Ascending aorta (tissue), 2 donors: ENCODE measurements at places on chromosomes 6 and 20. TPM values are rescaled to one million over a fixed set of nuclear protein-coding genes. Genes with fewer than 3 reads are reported as not detected.

The PROKR2 gene
- total RNA-seq, result not detected

The BMP5 gene
- not detected for total RNA-seq

The TFAP2D gene
- not detected for total RNA-seq

GRCh38 chr6:105592329-105592728 is 189.4 kb upstream of the PREP start:
- no peak for DNase-seq

GRCh38 chr6:4010689-4011090 is 68.2 kb downstream of the FAM217A start:
- no peak for DNase-seq
